ENCODE measurements at places on chromosomes 16 and 17. TPM values are rescaled to one million over a fixed set of nuclear protein-coding genes. Genes with fewer than 3 reads are reported as not detected.

Gene TEKT5
- not detected for total RNA-seq

Gene MYL4
- 1.1 TPM for total RNA-seq

Gene MIS12
- total RNA-seq = 18.2 TPM

Gene GLP2R
- total RNA-seq = 0.18 TPM

Gene C1QTNF1
- total RNA-seq = 0.73 TPM

Gene MPP2
- 14.2 TPM for total RNA-seq

Gene RNF157
- 33.8 TPM for total RNA-seq

Gene CRHR1
- total RNA-seq = 7.5 TPM

Gene ATXN2L
- total RNA-seq = 47.1 TPM

Gene KIF18B
- total RNA-seq = 2.5 TPM

Gene IRF8
- total RNA-seq = 3.7 TPM

Gene PYY
- total RNA-seq = not detected

Gene TEDC2
- 5.9 TPM for total RNA-seq

Gene G6PC1
- 0.09 TPM for total RNA-seq

Gene CCDC200
- not detected for total RNA-seq

Gene GPRC5C
- total RNA-seq = 6.4 TPM

Gene C17orf50
- total RNA-seq = not detected

Gene MYCBPAP
- total RNA-seq = 0.91 TPM
